Hepatocyte (in vitro differentiated cells): ENCODE measurements at places on chromosomes 4 and X. TPM values are rescaled to one million over a fixed set of nuclear protein-coding genes. Genes with fewer than 3 reads are reported as not detected.

GRCh38 chr4:87025614-87026041, 90.8 kb downstream of the AFF1 start:
- H3K36me3 ChIP-seq, result no peaks in the 10 kb centered on the region
- H3K4me3 ChIP-seq, result no peak overlapping the region
- H3K27ac ChIP-seq, result peak overlapping the region; percentile 73
- peak; percentile 61 for DNase-seq
- no peaks in the 10 kb centered on the region for H3K27me3 ChIP-seq

- no peak overlapping the region for H3K4me3 ChIP-seq
- no peak overlapping the region for H3K27ac ChIP-seq
- H3K27me3 ChIP-seq, result no peaks in the 10 kb centered on the region
- DNase-seq, result peak; percentile 52
Measured at GRCh38 chrX:48493890-48494364, 14.9 kb upstream of the PORCN start.

- DNase-seq, result no peak
- H3K4me3 ChIP-seq, result no peak overlapping the region
- no peak overlapping the region for H3K27ac ChIP-seq
Measured at GRCh38 chr4:26819026-26819425, 41.6 kb upstream of the STIM2 start.

DNA sequence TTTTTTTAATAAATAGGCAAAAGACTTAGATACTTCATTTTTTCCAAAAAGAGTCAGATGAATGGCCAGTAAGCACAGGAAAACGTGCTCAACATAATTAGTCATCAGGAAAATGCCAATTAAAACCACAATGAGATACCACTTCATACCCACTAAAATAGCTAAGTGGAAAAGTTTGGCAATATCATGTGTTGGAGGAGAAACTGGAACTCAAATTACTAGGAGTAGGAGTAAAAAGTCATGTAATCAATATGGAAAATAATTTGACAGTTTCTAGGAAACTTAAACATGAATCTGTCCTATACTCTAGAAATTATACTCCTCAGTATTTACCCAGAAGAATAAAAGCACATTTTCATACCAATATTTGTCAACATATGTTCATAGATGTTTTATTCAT, 449.8 kb downstream of the INPP4B start:
- H3K4me1 ChIP-seq, result no peaks in the 10 kb centered on the region
- no peak overlapping the region for H3K4me3 ChIP-seq
- H3K27ac ChIP-seq, result no peak overlapping the region
- H3K36me3 ChIP-seq, result no peaks in the 10 kb centered on the region
- no peaks in the 10 kb centered on the region for H3K27me3 ChIP-seq

DNA sequence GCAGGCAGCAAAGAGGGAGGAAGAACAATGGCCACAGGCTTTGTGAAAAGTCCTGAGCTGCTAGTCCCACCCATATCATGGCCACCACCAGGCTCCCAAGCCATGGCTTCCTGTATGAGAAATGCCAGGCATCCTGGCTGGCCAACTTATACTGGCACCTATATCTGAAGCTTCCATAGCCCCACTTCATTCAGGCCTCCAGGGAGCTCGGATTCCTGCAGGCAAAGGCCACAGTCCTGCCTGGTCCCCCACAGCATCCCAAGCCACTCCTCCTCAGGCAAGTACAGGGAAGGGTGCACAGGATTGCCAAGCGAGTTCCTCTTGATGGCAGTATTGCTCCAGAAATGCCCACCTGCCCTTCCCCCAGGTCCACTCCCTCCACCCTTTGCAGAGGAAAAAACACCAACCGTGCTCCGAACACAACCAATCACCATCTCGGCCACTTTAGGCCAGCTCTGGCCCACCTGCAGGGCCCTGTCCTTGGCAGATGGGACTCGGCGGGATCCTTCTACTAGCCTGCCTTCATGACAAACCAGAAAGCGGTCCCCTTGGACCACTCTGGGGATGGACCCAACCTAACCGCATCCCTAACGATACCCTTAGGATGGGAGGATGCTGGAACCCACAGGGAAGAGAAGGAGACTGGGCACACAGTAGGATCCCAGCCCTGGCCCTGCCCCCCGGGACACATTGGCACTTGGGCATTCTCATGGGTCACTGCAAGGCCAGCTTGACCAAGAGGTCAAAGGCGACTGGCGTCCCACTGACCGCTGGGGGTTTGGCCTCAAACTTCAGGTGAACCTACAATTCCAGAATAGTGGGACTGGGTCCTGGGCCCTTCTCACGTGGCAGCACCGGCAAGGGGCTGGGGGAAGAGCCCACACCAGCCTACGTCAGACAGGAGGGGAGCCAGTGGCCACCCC, 220.4 kb upstream of the AGTR2 start:
- no peaks in the 10 kb centered on the region for H3K27me3 ChIP-seq
- DNase-seq, result no peak
- H3K27ac ChIP-seq, result no peak overlapping the region
- H3K4me3 ChIP-seq, result no peak overlapping the region

Gene PCYT1B
- total RNA-seq, result 17.1 and 19.8 TPM in 2 replicates

Gene CFAP47
- total RNA-seq, result 0.13 and 1.8 TPM in 2 replicates

Gene TMPRSS11D
- total RNA-seq, result not detected in 2 replicates

Gene PCDH7
- total RNA-seq, result 48.7 and 59.9 TPM in 2 replicates

Gene KDR
- total RNA-seq, result 93.3 and 104 TPM in 2 replicates
